ENCODE measurements at places on chromosomes 1 and 21.

- no peak for DNase-seq
Observed at GRCh38 chr1:185676969-185677368, 57.2 kb upstream of the HMCN1 start.

- DNase-seq: no peak
Observed at GRCh38 chr1:6144647-6145395, 35.3 kb downstream of the CHD5 start.

GRCh38 chr21:32884062-32884461 is 112.5 kb upstream of the PAXBP1 start:
- DNase-seq: no peak

DNA sequence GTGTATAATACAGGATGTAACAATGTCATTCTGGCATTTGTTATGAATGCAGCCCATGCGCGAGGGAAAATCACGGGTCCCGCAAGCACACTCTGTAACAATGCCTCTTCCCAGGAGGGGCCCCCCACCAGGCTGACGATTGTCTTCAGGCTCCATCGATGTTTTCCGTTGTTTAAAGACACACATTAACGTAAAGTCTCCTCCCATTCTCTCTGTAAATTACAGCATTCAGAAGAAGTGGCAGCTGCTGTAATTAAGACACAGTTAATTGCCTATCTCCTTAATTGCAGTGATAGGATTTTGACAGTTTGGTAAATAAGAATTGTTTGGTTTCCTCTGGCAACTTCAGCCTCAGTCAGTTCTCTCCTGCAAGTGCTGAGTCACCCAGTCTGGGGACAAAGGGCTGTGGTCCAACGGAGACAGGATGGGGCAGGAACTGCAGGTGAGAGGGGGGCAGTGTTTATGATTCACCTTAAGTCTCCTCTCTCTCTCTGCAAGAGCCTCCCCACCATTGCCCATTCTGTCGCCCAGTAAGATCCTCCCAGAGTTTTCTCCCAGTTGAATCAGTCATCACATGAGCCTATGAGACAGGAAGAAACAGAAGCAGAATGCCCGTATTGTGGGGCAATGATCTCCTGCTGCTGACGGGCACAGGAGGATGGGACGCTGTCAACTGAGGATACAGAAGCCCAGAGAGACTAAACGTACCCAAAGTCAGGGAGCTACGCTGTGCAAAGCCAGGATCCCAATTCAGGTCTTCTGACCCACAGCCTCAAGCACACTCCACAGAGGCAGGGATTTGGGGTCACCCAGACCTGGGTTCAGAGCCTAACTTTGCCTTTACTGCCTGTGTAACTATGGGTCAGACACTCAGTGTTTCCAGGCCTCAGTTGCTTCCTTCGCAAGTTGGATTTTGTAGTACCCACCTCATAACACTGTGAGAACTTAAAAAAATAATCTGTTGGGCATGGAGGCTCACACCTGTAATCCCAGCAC is 110.0 kb downstream of the ADSS2 start:
- DNase-seq: peak; percentile 90

GRCh38 chr1:46497665-46498064 is 8.0 kb downstream of the DMBX1 start:
- no peak for DNase-seq
